ENCODE measurements at places on chromosomes 2 and 18.

GRCh38 chr18:326846-327245 lies 59.0 kb upstream of the THOC1 start:
- no peak for DNase-seq

DNA sequence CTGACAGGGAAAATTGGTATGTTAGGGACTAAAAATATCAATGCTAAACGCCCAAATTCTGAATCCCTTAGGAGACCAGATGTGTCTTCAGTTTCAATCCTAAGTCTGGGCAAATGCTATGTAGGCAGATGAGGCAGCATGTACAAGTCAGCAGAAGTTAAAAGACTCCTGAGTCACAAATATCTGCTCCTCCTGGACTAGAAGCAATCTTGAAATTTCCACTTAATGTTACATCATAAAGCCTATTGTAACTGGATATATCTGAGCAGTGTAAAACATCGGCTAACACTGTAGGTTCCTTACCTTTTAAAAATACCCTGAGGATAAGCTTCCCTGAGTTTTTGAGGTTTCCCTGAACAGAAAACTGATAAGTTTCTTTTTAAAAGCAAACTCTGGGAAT lies 1087.6 kb upstream of the PIK3C3 start:
- DNase-seq = no peak

DNA sequence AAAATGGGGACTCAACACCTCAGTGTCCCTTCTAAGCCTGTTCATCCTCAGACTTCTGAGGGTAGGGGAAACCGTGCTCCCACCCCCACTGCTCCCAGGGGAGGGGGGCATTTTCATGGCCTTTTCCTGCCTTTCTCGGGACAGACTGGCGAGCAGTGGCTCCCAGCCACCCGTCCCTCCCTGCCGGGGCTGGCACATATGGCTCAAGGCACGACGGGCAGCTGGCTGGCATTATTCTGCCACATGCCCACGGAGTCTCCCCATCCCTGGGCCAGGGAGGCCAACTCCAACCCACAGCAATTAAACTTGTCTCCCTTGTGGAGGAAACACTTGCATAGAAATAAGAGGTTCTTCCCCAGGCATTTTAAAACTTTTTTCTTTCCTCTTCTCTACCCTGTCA lies 148.5 kb upstream of the CBLN2 start:
- DNase-seq = no peak

DNA sequence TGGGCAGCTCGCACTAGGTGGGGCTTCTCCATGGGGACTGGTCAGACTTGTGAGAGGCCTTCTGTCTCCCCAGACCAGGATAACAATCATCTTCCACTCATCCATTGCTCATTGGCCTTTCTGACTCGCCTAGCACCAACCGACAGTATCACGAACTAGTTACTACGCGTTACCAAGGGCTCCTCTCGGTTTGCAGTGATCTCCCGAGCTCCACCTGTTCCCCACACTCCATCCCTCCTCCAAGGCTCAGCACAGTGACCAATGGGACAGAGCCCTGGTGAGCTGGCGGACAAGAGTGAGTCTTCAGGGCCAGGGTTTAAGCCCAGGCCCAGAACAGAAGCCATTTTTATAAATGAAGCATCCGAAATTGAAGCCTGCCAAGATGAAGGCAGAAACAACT lies 42.8 kb upstream of the SMAD7 start:
- DNase-seq = no peak

DNA sequence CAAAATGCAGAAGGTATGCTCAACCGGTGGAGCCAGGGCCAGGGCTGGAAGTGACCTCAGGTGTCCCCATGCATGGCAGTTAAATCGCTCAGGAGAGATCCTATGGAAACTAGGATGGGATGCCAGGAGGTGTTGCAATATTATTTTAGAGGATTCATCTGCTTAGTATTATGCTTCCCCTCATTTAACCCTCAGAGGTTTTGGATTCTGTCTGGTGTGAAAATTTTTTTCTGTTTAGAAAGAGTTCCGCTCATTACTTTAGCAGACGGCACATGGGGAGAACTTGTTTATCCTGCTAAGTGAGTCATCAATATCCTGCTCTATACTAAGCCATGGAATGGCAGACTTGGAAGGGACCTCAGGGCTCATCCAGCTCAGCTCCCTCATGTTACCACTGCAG lies 42.5 kb downstream of the TRIB2 start:
- no peak for DNase-seq

GRCh38 chr18:48872234-48873145 lies 78.3 kb downstream of the SMAD7 start:
- DNase-seq = no peak

DNA sequence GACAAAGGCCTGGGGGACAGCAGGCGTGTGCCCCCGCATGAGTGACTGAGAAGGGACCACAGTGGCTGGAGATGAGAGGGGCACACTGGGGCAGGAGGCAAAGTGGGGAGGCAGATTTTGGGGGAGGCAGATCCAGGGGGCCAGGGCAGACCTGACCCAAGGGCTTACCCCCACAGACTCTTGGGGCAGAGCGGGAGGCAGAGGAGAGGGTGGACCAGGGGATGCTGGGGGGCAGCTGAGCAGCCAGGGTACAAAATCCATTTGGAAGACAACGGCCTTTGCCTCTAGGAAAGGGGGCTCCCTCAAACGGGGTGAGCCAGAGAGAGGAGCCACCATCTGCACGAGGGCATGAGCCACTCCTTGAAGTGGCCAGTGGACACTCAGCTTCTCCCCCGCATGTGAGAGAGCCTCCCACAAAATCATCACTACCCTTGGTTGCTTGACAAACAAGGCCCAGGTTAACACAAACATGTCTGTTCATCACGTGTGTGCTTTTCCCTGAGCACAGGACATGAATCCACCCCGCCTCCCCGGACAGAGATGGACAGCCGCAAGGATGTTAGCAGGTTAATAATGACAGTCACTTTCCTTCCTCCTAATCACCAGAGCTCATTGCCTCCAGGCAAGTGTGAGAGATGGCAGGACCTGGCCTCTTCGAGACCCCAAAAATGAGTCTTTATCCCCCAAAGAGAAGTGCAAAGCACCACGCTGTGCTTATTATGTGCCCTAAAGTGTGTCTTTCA lies 72.0 kb upstream of the RAB6C start:
- DNase-seq = no peak

DNA sequence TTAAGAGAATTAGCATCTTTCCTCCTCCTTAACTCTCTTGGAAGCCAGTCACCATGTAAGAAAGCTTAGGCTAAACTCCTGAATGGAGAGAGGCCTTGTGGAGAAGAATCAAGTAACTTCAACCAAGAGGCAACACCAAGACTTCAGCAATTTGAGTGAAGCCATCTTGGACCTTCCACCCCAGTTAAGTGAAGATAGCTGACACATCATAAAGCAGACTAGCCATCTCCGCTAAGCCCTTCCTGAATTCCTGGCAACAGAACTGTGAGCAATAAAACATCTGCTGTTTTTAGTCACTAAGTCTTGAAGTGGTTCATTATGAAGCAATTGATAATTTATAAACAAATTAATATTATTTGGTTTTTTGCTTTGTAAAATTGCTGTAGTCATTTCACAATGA lies 1.5 kb upstream of the ZNF397 start:
- no peak for DNase-seq

- no peak for DNase-seq
Measured at GRCh38 chr2:206443735-206444527, 599 bp downstream of the ADAM23 start.

DNA sequence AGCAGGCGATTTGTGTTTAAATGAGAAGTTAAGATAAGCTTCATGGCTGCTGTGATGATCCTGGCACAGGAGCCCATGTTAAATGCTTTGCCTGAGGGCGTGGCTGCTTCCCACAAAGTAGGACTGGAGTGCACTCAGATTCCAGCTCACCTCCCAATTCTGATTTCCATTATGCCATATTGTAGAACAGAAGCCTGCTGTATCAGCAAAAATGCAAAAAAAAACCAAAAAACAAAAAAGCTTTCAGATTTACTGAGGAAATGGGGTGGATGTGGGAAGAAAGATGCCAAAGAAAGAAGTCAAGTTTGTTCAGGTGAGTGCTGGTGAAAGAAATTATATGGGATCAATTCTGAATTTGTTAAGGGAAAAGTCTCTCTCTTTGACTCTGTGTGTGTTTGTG lies 610.4 kb upstream of the NETO1 start:
- no peak for DNase-seq

- no peak for DNase-seq
Measured at GRCh38 chr2:122528061-122528460, 772.6 kb downstream of the TSN start.

DNA sequence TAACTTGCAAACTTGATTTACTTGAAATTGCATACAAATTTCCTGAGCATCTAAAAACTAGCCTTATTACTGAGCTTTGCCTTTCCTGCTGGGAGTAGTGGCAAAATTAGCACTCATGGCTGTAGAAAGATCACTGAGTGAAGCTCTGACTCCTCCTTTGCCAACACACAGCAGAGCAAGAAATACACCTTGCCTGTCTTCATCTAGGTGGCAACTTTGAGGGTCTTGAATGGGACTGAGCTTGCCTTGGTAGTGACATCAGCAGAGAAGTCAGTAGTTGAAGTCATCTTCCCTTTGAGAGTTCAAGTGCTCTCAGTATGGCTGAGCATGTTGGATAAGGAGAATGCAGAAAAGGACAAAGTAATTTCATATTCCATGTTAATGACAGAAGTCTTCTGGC lies 5.9 kb downstream of the RRM2 start:
- no peak for DNase-seq

- no peak for DNase-seq
Measured at GRCh38 chr2:217307023-217307422, 447.2 kb upstream of the TNP1 start.

DNA sequence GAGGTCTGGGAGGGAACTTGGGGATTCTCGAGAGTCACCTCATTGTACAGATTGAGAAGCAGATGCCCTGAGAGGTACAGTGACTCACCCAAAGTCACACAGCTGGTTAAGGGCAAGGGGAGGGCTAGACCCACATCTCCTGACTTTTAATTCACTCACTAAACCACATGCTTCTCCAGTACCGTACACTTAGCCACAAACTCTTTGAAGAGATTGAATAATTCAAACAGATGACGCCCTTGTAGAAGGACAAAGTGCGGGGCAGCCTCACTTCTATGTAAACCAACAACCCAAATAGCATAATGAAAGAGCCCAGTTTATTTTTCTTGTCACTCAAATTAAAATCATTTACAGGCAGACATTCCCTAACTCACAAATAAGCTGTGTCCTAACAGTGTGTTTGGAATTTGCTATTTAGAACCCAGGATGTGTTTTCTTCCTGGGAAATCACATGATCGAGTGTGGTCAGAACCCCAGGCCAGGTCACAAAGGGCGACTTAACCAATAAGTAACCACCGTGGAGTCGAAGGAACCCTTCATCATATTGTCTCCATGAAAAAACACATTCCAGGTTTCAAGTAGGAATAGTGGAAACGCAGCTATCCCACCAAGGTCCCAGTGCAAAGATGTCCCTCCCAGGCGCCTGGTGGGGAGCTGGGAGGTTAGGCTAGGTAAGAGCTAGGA lies 35.8 kb upstream of the PTPN4 start:
- no peak for DNase-seq

DNA sequence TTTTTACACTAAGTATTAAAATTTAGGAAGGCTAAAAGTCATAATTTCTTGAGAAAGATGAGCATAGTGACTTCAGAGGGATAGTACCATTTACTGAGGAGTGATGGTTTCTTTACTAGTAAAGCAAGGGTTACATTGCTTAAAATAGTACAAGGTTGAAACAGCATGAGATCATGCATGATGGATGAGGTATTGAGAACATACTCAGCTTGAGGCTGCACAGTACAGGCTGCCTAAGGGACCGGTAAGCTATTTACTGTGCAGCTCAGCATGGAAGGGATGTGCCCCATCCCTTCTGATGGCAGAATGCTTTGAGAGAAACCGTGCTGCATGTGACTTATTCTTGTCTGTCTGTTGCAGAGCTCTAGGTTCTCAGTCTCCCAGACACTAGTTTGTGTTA lies 122.1 kb downstream of the EML6 start:
- DNase-seq = no peak

DNA sequence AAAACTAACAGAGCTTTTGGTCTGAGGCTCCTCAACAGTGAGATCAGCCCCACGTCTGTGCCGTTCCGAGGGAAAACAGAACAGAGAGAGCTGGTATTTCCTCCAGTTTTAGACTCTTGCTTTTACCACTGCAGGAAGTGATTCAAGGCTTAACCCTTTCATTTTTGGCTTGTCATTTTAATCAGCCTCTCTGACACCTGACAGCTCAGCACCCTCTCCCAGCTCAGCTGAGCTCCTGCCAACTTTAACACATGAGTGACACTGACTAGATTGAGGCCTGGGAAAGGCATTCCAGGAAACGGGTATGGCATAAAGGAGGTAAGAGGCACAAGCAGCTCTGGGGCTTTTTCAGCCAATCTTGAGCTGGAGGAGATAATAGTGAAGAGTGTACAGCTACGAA lies 239.4 kb upstream of the SKOR2 start:
- DNase-seq = no peak

GRCh38 chr2:237625777-237626176 lies 1.6 kb upstream of the LRRFIP1 start:
- DNase-seq = no peak

GRCh38 chr2:65165558-65165957 lies 35.7 kb upstream of the RAB1A start:
- no peak for DNase-seq

Data from activated gamma-delta T cell (primary cell).